Suppressor macrophage treated with lipopolysaccharide for 4 hours (primary cell): ENCODE measurements at places on chromosomes 6 and 20.
A peak's percentile ranks its signal among the peaks of the same experiment; 100 is the strongest.

DNA sequence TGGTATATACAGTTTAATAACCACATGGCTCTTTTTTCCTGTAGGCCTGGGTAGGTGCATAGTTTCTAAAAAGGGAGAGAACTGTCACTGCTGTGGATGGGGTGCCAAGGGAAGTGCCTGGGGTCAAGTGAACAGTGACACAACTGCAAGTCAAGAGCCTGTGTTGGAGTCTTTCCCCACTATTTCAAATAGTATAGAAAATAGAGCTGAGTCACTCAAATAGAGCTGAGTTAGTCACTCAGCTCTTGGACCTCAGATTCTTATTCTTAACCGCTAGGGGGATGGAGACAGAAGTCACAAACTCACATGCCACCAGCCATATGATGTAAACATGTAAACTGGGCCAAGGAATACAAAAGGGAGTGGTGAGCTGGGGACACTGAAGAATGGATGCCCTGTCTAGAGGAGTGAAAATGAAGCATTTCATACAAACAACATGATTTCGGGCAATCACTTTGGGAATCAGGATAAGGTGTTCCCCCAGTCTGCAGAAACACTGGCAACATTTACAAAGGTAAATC lies 2.1 kb downstream of the NQO2 start:
- DNase-seq, result peak; percentile 92

DNA sequence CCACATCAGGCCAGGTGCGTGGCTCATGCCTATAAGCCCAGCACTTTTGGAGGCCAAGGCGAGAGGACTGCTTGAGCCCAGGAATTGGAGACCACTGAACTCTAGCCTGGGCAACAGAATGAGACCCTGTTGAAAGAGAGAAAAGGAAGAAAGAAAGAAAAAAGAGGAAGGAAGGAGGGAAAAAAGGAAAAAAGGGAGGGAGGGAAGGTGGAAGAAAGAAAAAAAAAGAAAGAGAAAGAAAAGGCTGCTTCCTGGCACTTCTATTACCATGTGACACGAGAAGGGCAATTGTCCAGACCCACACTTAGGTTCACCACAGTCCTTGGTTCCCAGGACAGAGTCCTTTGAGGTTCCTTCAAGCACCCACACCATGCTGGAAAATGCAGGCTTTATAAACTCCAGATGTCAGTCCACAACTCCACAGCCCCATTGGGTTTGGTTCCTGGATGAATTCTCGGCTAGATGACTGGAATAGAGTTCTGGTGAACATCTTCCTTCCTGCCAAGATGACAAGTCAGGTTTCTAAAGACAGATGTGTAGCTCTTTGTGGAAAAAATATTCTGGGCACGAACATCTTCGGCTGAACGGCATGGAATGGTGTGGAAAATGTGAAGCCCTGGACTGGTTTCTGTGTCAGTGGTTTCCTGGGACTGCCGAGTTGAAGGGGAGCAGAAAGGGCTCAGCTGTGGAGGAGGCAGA lies 32.5 kb downstream of the NT5E start:
- DNase-seq, result no peak

GRCh38 chr6:56807326-56807988 lies 147.4 kb upstream of the BEND6 start:
- DNase-seq, result no peak

DNA sequence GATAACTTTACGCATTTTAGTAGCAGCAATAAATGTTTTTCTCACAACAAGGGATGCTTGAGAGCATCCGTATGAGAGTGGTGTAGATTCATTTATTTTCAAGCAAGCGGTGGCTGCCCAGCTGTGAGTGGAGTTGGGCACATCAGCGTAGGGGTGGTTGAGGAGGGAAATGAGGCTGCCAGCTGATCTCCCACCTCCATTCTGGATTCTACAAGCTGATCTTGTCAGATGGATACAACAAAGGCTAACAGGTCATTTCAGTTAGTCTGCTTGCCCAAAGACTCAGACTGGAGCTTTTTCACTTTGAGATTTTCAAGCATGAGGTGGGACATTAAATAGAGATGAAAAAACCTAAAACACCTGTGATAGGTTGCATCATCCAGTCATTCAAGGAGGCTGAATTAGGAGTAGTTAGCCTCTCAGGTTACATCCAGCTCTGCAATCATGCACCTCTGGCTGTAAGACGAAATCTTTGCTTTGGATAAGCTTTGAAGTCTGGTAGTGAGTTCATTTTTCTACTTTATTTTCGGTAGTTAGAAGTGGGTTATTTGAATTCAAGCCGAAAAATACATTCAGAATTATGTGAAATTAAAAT lies 1.9 kb upstream of the BACH2 start:
- DNase-seq, result no peak

- no peak for DNase-seq
These were observed 313.1 kb downstream of the GRIK2 start for GRCh38 chr6:101706576-101706975.

DNA sequence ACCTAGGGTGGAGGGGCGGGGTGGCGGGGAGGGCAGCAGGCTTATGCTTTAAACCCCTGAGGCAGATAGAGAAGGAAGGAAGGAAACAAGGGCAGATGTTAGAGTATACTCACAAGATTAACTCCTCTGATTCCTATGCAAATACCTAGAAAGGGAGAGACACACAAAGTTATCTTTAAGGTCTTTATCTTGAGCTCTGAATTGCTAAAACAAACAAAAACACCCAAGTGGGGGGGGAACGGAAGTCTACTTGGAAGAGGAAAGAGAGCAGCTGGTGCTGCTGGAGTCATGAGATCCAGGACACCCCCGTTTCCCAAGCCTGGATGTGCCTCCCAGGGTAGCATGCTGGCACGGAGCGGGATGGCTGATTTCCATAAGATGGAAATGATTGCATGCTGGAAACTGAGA lies 43.4 kb downstream of the PLAGL1 start:
- no peak for DNase-seq

DNA sequence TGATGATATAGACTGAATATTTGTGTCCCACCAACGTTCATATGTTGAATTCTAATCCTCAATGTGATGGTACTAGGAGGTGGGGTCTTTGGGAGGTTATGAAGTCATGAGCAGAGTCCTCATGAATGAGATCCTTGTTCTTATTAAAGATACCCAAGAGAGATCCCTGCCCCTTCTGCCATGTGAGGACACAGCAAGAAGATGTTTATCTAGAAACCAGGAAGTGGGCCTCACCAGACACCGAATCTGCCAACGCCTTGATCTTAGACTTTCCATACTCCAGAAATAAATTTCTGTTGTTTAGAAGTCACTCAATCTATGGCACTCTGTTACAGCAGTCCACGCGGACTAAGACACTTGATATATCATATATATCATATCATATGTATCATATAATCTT lies 67.7 kb upstream of the GCM1 start:
- no peak for DNase-seq

DNA sequence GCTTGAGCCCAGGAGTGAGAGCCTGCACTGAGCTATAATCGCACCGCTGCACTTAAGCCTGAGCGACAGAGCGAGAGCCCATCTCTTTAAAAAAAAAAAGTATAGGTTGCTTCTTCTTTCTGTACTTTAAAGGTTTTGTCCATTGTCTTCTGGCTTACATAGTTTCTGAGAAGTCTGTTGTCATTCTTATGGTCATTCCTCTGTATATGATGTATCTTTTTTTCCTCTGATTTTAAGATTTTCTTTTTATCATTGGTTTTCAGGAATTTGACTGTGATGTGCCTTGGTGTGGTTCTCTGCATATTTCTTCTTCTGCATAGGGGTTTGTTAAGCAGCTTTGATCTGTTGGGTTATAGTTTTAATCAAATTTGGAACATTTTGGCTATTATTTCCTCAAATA lies 29.1 kb downstream of the QRSL1 start:
- no peak for DNase-seq

DNA sequence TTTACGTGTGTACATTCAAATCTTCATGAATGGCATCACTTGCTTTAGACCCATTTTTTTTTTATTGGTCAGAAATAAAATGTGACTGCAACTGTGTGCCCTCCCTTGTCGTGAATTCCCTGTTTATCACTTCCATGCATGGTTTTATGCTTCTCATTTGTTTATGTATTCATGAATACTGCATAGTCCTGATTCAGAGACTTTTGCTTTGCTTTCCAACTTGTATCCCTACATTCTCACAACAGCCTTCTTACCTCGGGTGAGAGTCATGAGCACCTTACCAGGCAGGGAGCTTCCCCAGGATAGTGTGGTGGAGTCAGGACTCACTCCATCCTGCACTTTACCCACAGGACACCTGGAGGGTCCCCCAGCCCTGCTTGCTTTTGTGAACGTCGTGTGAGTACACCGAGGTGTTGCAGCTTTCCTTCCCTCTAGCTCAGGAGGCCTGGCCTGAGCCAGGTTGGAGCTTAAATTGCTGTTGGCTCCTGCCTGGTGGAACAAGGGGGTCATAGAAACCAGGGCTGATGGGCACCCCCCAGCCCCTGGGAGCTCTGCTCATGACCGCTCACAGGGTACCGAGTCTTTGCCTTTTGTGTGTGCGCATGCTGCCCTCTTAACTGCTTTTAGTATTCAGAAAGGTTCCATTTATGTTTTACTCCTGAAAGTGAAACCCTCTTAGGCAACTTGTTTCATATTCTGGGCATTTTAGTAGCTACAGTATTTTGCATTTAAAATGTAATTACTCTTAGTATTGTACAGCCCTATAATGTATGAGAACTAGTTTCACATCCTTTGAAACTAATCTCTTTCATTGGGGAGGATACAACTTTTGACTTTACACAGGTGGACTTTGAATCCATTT lies 66.0 kb downstream of the CDS2 start:
- DNase-seq, result no peak

DNA sequence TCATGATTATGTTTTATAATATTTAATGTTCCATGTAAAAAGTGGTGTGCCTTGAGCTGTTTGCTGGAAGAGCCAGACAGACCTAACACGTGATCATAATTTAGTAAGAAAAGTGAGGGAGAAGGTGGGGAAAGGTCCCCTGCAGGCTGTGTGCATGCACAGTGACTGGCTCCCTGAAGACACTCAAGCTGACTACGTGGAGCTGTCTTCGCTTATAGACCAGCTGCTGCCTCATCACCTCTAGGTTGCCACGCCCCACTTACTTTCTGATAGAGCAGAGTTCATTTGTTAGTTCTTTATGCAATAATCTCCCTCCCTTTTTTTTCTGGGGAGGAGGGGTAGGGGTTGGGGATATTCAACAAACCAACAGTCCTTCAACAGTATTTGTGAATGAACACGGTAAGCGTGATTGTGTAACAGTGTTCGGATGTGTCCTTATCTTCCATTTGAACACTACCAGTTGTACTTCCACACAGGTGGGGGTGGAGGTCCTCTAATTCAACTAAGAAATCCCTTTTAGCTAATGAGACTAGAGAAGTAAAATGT lies 157.3 kb downstream of the BACH2 start:
- DNase-seq, result no peak

GRCh38 chr20:19774135-19774933 lies 16.3 kb downstream of the RIN2 start:
- DNase-seq, result no peak

DNA sequence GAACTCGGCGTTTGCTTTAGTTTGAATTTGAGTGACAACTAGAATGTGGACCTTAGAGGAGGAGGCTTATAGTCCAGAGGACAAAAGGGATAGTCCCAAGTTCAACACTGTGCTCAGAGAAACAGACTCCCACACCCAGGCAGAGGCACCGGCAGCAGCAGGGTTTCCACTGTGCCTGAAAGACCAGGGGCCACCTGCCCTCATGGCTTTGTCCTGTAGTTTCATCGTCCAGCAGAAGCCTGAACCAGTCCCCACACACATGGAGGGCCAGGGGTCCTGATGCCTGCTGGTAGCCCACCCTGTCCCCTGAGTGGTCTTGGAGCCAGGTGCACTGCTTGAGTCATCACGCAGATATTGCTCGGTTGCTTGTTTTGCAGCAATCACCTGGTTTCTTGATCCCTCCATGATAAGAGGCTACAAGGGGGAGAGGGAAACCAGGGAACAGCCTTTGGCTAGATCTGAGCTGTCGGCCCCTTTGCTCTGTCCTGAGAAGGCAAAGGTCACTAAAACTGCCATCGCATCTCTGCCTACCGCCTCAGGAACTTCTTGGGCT lies 7.2 kb upstream of the ACSS1 start:
- no peak for DNase-seq

GRCh38 chr6:111764238-111765175 lies 108.7 kb downstream of the FYN start:
- peak; percentile 37 for DNase-seq

GRCh38 chr6:158955255-158955654 lies 44.7 kb downstream of the RSPH3 start:
- DNase-seq, result peak; percentile 67

DNA sequence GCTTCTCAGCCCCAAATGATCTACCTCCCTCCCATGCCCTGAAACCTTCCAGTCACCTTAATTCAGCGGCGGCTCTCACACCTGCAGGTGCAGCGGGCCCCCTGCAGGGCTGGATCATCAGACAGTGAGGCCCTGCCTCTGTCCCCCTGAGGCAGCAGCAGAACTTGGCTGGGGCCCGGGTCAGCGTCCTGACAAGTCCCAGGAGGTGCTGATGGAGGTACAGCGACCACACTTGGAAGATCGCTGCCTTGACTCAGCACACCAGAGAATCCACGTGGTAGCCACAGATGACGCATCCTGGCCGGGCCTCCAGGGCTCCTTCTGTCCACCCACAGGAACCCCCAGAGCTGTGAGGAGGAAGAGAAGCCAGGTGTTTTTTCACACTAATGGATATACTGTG lies 116.4 kb upstream of the THBS2 start:
- DNase-seq, result no peak

DNA sequence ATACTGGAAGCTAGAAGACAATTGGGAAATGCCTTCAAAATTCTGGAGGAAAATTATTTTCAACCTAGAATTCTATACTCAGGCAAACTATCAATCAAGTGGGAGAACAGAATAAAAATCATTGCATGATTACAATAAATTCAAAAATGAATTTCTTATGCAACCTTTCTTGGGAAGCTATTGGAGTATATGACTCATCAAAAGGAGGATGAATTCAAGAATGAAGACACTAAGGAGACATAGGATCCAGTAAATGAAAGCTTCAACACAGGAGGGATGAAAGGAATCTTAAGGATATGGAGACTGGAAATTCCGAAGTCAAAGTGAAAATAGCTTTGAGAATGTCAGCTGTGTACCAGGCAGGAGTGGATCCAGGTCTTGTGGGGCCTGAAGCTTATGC lies 12.6 kb upstream of the UBR2 start:
- no peak for DNase-seq

DNA sequence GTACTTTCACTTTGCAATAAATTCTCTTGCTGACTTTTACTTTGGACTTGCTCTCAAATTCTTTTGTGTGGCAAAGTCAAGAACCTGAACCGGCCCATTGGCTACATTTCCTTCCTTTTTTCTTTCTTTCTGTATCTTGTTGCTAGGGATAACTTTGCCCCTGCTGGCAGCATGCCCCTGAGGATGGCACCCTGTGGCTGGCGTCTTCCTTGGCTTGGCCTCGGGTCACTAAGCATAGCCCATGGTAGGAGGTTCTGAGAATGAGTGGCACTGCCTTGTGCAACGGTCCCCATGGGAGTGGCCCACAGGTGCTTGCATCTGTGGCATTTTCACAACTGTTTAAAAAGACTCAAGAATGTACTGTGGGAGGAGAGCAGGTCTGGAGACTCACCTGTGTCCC lies 14.0 kb upstream of the HLA-F start:
- DNase-seq, result no peak

GRCh38 chr6:89924231-89924630 lies 30.0 kb downstream of the GJA10 start:
- DNase-seq, result no peak

GRCh38 chr20:43839793-43840199 lies 74.9 kb upstream of the TOX2 start:
- DNase-seq, result no peak

- DNase-seq, result no peak
These were observed 219.7 kb downstream of the UNC5CL start for GRCh38 chr6:40819182-40819834.
